ENCODE measurements at places on chromosomes 7 and 10.

GRCh38 chr10:23412223-23412622, 26.7 kb upstream of the OTUD1 start:
- DNase-seq, result no peak

GRCh38 chr7:130006771-130007170, 44.4 kb downstream of the ZC3HC1 start:
- no peak for DNase-seq

DNA sequence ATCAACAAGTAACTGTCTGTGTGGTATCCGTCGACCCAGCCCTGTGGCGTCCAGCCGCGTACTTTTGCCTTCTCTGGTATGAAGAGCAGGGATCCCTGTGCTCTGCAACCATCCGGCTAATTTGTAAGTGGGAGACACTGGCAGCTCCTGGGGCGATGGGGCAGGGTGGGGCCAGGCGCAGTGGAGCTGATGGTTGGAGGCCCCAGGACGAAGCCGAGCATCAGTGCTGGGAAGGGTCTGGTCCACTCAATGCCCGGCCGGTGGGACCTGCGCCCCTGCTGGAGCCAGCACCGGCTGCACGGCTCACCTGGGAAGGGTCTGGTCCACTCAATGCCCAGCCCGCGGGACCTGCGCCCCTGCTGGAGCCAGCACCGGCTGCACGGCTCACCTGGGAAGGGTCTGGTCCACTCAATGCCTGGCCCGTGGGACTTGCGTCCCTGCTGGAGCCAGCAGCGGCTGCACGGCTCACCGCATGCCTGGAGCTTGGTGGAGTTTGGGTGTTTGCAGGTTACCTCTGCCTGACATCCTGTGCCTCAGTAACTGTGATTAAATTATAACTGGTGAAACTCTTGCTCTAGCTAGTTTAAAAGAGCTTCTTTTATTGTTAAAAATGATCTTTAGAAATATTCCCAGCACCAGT, 96.1 kb downstream of the NKX6-2 start:
- no peak for DNase-seq

GRCh38 chr10:11610826-11611247, 613 bp downstream of the USP6NL start:
- DNase-seq, result no peak
